ENCODE measurements at places on chromosomes 1 and 21.

DNA sequence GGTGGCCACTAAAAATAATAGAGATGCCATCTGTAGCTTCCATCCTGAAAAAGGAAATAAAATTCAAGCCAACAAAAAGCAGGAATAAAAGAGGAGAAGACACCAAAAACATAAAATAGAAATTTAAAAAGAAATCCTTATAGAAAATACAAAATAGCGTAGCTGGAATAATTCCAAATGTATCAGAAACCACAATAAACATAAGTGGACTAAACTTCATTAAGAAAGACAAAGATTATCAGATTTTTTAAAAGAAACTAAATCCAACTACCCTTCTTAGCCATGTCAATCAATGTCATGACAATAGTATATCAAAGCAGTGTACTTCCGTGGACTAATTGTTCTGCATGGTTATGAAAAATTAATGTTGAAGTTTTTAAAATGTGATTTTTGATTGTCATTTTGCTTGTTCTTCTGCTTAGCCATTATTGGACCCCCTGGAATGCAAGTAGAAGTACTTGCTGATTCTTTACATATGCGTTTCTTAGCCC is 13.2 kb downstream of the IL10RB start:
- DNase-seq, result no peak

GRCh38 chr1:174433451-174433850 is 14.3 kb upstream of the GPR52 start:
- no peak for DNase-seq

DNA sequence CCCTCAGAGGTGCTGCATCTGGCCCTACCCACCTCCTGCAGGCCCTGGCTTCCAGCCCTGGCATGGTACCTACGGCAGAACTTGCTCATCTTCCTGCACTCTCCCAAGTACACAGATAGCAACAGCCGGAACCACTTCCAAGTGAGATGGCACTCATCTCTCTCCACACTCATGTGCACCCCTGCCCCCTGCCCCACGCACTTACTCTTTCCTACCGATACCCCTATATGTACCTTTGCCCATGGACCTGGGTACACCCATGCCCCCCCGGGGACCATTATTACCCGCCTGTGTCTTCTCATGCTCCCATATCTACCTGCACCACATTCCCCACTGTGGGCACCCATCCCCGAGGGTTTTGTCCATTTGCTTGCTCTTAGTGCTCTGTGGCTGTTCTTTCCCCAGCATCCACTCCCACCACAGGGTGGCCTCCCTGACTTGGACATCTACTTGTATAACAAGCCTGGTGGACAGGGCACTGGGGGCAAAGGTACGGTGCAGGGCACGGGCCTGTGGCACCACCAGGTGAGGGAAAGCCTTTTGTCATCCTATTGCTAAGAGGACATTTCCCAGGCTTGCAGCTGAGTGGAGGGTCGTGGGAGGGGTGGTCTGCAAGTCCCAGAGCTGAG is 14.7 kb downstream of the HYI start:
- DNase-seq, result no peak

DNA sequence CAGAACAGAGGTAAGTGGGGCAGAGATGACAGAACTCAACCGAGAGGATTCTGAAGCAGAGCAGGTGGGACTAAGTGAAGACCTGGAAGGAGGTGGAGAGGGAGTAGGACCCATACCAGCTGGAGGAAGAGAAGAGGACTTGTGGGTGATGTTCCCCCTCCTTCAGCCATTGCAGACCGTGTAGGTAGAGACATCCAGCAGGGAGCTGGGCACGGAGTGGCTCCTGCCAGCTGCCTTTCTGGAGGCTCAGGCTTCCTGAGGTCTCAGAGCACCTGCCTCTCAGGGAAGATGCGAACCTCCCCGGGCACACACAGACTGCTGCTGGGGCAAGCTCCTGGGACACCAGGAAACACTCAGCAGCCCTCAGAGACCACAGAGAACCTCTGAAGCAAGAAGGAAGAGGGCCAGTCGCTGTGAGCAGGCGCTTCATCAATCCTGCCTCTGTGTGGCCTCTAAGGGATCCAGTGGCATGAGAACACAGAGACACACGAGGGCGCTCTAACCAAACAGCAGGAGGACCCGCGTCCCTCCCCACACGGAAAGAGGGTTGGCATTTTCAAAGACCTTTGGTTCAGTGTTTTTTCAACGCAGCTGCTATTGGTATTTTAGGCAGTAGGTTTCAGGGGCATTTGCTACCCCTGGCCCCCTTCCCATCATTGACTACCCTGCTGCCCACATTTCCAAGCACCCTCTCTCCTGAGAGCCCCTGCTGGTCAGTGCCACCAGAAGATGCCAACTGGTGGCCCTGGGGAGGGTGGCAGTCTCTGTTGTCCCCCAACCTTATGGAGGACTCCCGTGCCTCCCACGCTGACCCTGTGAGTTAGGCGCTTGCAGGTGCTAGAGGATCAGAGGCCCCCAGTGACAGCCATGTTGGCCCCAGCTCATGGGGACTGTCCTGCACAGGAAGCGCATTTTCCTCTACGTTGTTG is 89.6 kb upstream of the EDN2 start:
- peak; percentile 67 for DNase-seq

DNA sequence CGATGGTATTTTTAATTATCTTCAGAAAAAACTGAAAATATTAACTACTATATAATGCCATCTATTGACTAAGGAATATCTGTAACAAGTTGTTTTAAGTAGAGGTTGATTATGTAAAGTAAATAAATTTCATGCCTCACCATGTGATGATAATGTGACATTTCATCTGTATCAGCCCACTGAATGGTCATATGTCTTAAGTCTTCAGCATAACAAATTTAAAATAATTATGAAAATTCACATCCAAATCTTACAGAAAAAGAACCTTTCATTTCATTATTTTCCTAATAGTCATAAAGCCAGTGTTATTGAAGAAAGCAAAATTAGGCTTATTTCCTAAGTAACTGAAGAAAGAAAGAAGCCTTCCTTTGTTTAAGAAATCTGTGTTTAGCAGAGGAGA is 72.6 kb downstream of the ITGB3BP start:
- DNase-seq, result no peak

DNA sequence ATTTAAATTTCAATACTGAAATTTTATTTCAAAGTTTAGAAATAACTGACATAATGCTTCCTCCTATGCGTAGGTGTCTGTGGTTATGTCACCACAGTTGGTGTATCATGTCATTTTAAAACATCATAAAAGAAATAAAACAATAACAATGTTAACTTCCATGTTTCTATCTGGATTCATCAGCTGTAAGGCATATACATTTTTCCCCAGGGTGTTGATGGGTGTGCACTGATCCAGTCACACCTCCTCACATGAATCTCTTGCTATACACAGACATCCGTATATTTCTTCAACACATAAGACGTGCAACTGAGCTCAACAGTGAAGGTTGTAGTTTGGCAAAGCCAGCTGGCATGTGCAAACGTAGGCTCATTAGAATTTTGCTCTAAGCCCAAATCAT is 6.2 kb downstream of the KCNA3 start:
- no peak for DNase-seq

DNA sequence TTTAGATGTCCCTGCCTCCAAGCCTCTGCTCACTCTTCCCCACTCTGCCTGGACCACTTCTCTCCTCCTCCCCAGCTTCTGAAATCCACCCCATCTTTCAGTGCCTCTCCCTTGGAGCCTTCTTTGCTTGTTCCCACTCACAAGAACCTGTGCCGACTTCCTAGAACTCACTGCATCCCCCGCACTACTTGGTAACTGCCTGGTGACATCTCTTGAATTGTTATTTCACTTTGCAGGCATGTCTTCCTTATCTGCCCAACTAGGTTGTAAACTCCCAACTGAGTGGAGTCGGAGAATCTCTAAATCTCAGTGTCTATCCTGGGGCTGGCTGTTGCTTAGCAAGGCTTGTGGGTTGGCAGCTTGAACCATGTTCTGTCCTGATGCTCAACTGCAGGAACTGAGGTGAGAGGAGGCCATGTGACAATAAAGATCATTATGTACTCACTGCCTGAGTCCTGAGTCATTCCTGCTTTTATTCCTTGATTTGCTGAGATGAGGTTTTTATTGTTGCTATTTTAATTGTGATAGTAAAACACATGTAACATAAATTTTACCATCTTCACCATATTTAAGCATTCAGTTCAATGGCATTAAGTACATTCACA is 3.9 kb downstream of the KPRP start:
- DNase-seq, result no peak

DNA sequence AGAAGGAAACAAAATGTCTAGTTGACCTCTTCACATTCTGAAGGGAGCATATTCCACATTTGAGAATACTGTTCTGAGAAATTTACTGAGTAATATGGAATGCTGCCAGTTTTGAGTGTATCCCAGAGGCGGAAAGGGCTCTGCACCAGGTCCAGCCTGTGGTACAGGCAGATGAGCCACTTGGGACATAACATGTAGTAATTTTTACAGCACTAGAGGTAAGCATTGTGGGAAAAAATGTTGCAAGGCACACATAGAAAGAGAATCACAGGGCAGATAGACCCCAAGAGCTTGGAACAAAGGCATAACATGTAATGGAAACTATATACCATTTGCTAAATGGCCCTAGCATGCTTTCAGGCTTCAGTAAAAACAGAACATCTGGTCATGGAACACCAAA is 228.5 kb downstream of the USH2A start:
- no peak for DNase-seq

- no peak for DNase-seq
Measured at GRCh38 chr1:235631816-235632215, 17.8 kb downstream of the GNG4 start.

DNA sequence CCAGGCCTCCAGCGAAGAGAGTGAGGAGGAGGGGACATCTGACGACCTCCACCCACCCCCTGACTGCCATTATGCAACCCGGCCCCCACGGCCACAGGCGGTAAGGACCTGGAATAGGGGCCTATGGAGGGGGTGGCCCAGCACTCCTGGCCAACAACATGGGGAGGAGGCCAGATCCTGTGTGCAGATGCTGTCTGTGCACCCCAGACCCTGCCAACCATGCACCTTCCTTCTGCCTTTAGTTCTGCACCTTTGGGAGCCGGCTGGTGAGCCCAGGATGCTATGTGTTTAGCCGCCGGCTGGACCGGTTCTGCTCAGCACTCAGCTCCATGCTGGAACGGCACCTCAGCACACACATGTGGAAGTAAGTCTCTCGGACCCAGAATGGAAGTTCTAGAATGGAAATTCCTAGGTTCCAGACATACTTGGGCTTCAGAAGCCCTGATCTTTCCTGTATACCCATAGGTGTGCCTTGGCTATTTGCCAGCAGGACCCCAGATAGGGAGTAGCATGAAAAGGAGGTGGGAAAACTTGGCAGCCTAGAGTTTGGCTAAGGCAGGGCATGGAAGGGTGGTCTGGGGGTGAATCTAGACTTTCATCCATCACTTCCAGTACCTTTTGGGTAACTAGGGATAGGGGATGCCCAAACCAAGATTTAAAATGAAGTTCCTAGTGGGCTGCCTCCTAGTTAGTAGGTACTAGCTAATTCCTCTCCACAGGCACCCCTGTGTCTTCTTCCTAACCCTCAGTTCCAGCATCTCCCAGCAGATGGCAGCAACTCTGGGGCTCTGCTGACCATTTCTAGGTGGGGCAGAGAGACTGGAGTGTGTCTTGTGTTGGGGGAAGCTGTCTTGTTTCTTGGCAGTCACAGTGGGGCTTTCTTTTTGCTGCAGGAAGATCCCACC is 3.6 kb upstream of the CYB561D1 start:
- peak; percentile 50 for DNase-seq

GRCh38 chr1:87115317-87115890 is 201.0 kb downstream of the HS2ST1 start:
- no peak for DNase-seq

GRCh38 chr1:179637211-179637860 is 45.7 kb downstream of the TDRD5 start:
- DNase-seq, result no peak

DNA sequence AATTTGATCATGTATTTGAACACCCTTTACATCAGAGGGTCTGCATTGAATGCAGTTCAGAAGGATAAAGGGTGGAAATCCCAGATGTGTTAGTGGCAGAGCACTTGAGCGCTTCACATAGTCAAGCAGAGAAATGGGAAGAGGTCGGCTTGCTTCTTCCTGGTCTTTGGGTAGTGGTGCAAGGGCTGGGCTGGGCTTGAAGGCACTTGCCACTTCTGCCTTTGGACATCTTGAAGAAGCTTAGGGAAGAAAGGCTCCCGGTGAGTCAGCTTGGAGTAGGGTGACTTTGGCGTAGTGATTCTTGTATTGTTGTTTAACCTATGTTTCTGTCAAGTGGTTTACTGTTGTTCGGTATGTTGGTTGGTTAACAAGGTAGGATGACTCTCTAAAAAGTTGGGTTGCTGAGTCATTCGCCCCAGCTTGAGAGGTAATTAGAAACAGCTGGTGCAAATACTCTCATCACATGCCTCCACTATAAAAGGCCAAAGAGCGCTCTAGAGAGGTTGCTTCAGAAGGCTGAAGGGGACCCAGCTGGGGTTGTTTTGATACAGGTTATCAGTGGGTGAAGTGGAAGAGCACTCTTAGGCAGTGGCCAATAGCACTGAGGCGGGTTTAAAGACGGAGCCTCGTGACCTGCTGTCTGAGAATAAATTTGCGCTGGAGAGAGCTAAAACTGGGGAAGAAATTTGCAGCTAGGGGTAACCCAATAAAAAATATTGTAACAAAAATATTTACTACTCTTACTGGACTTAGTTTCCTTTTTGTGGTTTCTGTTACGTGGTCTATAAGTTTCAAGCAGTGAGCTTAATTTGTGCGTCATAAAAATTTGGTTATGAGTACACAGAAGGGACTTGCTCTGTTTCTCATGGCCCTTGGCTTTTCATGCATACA is 1.4 kb downstream of the BACH1 start:
- DNase-seq, result peak; percentile 74

DNA sequence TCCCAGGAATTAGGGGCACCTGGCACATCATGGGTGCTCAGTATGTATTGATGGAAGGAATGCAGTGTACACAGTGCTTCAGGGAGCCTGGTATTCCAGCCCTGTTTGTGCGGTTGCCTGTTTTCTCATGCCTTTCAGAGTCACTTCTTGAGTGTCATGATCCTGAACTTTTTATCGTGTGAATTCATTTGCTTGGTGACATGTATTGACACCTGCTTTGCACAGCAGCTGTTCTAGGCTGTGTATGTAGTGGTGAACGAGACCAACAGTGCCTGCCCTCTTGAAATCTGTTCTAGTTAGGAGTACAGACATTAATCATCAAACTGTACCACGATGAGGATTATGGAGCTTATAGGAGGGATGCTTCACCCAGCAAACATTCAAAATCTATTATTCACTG is 6.1 kb downstream of the HTR6 start:
- DNase-seq, result no peak

GRCh38 chr1:235919833-235920441 is 53.2 kb upstream of the LYST start:
- DNase-seq, result no peak

GRCh38 chr1:157626099-157626498 is 28.2 kb upstream of the FCRL4 start:
- peak; percentile 33 for DNase-seq

- no peak for DNase-seq
Measured at GRCh38 chr1:226532553-226532952, 16.0 kb upstream of the STUM start.

- DNase-seq, result no peak
Measured at GRCh38 chr1:18358600-18358999, 122.1 kb upstream of the KLHDC7A start.

DNA sequence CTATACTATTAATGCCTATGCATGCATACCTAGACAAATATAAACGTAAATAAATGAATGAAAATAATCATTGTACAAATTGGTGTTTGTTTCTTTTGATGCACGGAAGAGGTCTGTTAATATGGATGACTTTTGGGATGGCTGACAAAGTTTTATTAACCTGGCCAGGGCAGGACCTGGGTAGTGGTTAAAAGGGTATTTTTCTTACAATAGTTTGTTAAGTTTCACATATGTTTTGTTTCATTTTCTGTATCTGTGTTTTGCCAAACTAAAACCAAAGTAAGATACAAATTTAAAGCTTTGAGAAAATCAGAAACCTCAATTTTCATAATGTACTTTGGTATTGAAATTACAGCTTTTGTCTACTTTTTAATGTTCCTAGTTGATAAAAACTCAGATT is 222.7 kb upstream of the OLFM3 start:
- no peak for DNase-seq

Measured in AML-193 (cell line).